ENCODE measurements at places on chromosomes 1 and 21. TPM values are rescaled to one million over a fixed set of nuclear protein-coding genes. Genes with fewer than 3 reads are reported as not detected.

DNA sequence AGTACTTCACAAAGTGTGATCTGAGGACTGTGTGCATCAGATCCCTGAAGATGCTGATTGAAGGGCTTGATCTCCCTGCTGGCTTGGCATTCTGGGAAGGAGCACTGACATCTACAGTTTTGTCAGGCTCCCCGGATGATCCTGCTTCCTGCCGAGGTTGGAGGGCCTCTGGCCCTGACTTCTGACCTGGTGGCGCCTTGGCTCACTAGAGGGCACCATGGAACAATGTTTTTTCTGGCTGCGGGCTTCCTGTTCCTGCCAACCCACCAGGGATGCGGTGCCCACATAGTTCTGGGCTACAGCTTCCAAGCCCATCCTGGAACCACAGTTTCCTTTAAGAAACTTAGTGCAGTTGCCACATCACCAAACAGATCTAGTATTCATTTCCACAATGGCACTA is 38.8 kb upstream of the RASAL2 start:
- peak; percentile 93 for DNase-seq

DNA sequence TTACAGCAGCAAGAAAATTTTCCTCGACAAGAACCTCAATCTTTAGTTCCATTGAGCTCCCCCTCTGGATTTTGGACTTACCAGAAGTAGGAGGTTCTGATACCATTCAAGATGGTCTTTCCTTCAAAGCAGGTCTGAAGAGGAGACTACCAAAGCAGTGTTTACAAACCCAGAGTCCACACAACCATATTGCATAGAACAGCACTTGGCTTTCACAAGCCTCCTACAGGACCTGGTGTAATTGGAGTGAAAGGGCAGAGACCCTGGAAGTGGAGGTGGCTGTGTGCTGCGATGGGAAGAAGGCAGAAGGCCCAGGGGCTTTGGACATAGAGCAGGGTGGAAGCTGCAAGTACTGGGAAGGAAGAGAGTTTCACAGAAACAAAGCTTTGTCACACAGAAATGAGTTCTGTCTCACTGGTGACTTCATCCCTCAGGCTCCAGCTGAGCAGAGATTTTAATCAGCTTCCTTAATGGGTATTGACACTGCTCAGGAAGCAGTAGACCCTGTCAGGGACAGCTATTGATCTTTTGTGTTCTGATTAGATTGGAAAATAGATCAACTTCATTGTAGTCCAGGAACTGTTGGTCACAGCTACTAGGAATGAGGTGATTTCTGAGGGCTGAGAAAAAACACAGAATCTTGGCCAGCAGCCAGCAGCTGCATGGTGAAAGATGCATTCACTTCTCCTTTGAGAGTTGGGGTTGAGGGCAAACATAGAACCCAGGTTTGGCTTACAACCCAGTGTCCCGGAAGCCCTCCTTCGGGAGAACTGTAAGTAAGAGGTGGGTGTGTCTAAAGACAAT is 124.0 kb downstream of the SYT2 start:
- peak; percentile 47 for DNase-seq

DNA sequence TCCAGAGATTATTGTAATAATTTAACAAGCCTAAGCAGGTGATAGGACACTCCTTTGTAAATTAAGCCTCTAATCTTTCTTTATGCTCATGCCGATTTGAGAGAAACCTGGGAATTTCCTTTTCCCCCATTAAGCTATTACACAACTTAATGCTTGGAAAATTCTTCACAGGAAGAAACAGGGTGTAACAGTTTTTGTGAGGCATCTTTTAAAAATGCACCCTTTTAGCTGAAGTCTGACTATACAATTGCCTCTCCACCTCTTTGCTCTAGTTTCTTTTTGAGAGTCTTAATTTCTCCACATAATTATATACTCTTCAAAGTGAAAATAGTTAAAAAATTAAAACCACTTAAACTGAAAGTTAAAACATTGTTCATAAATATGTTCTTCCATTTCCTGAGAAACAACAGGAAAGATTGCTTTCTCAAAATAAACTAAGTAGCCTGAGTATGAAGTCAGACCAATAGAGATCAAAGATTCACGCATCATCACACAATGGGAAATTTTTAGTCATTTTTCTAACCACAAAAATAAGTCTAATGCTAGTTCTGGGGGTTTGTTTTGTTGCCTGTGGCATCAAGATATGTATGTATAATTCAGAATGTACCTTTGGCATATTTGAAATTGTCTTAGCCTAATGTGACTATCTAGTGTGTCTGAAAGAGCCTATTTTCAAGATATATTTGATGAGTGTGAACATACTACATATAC is 34.7 kb downstream of the LRRC8D start:
- no peak for DNase-seq

DNA sequence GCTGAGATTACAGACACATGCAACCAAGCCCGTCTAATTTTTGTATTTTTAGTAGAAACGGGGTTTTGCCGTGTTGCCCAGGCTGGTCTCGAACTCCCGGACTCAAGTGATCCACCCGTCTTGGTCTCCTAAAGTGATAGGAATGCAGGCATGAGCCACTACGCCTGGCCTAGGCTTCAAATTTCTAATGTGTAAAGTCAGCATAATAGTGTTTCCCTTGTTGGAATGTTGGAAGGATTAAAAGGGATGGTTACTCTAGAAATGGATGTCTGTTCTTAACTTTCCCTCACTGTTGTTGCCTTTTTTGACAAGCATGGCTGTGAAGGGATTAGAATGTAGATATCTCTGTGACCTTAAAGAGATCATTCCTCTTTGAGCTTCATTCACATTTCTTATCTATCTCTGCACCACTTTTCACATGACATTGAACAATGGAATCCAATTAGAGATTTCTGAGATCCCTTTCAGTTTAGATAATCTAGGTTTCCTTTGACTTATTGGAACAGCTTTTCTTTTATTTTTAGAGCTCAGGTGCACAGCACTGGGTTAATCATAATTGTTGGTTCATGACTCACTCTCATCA is 33.7 kb downstream of the NFASC start:
- no peak for DNase-seq

- no peak for DNase-seq
Observed at GRCh38 chr1:44043176-44044070, 12.2 kb upstream of the SLC6A9 start.

GRCh38 chr1:18090636-18091035 is 17.0 kb upstream of the IGSF21 start:
- DNase-seq, result no peak

The FAM43B gene
- not detected for total RNA-seq

The MRPS14 gene
- total RNA-seq, result 22.5 TPM
